ENCODE measurements at places on chromosomes 1 and 21. TPM values are rescaled to one million over a fixed set of nuclear protein-coding genes. Genes with fewer than 3 reads are reported as not detected.

RAD54L gene
- total RNA-seq = 1.0 TPM

CYP2J2 gene
- total RNA-seq = 1.4 TPM

GNG12 gene
- 59.8 TPM for total RNA-seq

HSD3B2 gene
- not detected for total RNA-seq

DNA sequence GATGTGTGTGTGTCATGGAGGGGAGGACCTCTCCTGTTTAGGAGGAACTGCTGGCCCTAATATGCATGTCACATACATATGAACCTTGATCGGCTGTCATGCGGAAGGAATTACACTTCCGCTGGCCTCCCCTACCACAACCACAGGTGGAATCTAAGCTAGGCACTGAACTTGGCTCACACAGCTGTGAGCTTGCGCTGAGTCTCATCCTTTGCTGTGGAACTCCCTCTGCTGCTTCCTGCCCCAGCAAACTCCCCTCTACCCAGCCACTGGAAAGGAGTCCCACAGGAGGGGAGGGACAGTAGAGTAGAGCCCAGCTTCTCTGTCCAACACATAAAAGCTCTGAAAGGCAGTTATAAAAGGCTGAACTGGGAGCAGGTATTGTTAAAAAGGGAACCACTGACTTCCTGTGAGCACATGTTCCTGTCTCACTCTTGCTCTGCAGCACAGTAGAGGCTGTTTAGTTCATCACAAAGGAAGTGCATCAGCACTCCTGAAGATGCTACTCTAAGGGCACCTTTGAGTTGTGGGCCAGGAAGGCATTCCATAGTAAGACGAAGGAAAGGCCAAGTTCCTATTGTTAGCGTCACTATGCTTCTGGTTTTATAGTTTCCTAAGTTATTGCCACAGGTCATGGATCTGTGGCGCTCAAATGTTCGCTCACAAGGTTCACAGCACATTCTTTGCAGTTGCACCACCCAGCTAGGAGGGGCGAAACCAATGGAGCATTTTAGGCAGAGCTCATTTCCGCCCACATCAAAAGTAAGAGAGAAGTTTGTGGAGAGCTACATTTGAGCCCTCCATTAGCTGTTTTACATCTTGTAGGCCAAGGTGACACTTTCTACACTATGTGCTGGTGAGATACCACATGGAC is 17.7 kb upstream of the PTPRC start:
- no peak for DNase-seq

Data from upper lobe of right lung (tissue), 1 donor.